ENCODE measurements at places on chromosomes 12 and 14.
A peak's percentile ranks its signal among the peaks of the same experiment; 100 is the strongest.

GRCh38 chr14:69451941-69452340, 32.6 kb upstream of the PLEKHD1 start:
- no peak for DNase-seq

- DNase-seq, result no peak
Measured at GRCh38 chr12:27573972-27574371, 50.0 kb downstream of the PPFIBP1 start.

DNA sequence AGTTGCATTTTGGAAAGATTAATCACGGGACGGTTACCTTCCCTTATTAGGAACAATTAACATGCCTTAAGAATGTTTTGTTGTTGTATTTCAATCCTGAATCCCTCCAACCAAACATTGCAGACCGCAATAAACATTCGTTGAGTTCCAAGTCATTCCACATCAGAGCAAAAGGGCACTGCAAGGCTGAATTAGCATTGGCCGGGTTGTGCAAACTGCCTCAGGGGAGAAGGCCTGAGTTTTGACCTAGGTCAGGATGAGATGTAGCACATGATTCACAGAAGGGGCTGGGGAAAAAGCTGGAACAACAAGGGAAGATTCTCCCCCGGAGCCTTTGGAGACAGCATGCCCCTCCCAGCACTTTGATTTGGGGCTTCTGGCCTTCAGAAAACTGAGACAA, 82.1 kb upstream of the BDKRB2 start:
- DNase-seq, result no peak

GRCh38 chr14:35333797-35334743, 41.9 kb downstream of the PSMA6 start:
- no peak for DNase-seq

DNA sequence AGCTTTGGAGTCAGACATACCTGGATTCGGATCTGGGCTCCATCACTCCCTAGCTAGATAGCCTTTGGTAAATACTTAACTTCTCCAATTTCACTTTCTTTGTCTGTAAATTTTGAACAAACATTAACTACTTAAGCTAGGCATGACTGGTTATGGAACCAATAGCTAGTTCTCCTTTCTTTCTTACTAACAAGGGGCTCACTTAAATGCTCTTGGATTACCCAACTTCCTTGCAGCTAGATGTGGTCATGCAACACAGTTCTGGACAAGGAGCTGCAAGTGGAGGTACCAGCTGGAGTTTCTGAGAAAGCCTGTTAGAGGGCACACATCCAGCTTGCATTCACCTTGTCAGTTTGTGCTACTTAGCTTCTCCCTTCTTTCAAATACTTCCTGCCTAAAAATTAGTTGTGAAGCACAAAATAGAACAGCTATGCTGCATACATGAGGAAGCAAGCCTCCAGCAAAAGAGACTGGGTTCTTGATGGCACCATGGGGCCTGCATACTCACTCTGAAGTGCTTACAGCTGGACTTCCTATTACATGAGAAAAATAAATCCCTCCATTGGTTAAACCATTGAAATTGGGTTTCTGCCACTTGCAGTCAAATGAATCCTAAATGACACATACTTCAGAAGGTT, 210.1 kb upstream of the EEA1 start:
- no peak for DNase-seq

DNA sequence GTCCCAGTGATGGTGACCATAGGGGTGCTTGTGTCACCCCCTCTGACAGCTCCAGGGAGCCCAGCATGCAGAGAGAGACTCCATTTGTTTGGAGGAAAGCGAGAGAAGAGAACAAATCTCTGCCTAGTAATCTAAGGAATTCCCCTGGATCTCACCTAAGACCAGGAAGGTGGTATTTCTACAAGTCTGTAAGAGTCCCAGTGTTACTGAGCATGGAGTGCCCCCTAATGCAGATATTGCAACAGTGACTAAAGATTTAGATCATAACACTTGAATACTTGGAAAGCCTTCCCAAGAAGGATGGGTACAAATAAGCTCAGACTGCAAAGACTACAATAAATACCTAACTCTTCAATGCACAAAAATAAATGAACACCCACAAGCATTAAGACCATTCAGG, 360.4 kb upstream of the GARIN6 start:
- DNase-seq, result no peak

GRCh38 chr12:110932046-110932445, 11.7 kb upstream of the MYL2 start:
- no peak for DNase-seq

- DNase-seq, result no peak
Measured at GRCh38 chr12:109759595-109759994, 46.0 kb downstream of the FAM222A start.

DNA sequence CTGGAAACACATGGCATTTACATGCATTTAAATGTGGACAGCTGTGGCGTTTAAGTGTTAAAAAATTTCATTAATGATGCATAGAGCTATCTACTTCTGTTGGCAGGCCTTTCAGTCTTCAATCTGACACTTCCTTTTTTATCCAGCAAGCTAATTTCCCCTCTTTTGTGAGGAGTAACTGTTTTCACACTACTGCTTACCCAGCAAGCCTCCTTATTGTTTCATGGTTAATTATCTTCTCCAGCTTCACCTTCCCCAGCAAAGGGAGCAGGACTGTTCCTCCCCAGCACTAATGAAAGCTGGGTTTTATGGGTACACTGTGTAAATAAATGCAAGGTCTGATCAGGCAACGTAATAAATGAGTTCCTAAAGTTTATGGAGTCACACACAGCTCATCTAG, 129.4 kb upstream of the NPAS3 start:
- no peak for DNase-seq

DNA sequence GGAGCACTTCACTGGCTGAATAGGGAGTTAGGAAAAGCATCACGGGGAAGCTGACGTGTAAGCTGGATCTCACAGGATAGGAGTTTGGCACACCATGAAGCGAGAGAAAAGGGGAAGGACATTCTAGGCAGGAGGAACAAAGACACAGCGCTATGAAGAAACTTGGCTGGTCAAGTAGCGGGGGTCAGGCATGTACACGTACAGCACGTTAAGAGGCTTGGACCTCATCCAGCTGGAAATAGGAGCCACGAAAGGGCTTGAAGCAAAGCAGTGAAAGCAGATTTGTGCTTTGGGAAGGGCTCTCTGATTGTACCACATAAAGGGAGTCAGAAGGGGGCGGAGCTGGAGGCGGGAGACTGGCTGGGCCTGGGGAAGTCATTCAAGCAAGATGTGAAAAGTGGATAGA, 19.6 kb upstream of the GALNT8 start:
- no peak for DNase-seq

DNA sequence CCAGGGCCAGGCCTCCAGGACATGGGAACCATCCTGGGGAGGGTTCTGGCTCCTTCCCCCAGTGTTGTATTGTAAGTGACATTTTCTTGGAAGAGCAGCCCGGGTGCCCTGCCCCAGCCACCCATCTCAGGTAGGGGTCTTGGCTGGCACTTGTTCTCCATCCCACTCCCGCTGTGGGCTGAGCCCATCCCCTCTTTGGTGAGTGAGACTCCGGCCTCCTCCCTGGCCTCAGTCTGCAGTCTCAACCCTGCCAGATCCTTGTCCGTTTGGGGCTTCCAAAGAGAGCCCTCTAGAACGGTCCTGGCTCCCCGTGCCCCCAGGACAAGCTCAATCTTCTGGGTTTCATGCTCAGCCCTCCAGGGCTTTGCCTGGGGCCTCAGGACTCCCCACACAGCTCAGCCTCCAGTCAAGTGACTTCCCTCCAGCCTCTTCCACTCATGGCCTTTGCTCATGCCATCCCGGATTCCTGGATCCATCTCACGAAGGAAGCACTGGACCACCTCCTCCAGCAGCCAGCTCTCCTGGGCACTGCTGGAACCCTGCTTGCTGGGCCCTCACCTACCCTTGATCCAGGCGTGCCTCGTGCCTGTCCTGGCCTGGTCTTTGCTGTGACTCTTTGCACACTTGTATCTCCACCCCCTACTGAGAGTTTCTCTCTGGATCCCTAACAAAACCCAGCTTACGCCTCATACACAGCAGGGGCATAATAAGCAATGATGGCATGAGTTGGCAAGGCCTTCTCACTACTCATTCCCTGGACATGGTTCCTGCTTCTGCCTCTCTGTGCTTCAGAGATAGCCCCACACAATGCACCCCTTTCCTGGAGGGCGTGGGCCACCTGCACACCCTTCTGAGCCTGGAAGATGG, 297.4 kb upstream of the RTL1 start:
- DNase-seq, result no peak

DNA sequence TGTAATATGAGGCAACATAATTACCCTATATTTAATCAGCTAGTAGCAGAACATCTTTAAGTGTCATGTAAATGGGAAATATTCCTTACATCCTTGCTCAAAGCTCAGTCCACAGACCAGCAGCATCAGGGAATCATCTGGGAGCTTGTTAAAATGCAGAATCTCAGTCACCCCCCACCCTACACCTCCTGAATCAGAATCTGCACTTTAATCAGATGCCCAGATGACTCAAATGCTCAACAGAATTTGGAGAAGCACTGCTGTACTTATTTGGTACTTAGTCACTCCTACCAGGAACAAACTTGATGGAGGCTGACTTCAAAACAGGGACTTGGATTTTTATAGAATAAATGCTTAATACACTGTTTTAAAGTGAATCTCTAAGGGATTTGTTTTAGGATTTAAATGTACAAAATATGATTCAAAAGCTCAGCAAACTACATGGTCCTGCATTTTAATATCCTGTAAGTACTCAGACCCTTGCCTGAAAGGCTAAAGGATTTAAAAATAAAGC, 96.5 kb downstream of the ARMH4 start:
- no peak for DNase-seq

- DNase-seq, result no peak
Measured at GRCh38 chr14:38405851-38406635, 150.2 kb upstream of the CLEC14A start.

DNA sequence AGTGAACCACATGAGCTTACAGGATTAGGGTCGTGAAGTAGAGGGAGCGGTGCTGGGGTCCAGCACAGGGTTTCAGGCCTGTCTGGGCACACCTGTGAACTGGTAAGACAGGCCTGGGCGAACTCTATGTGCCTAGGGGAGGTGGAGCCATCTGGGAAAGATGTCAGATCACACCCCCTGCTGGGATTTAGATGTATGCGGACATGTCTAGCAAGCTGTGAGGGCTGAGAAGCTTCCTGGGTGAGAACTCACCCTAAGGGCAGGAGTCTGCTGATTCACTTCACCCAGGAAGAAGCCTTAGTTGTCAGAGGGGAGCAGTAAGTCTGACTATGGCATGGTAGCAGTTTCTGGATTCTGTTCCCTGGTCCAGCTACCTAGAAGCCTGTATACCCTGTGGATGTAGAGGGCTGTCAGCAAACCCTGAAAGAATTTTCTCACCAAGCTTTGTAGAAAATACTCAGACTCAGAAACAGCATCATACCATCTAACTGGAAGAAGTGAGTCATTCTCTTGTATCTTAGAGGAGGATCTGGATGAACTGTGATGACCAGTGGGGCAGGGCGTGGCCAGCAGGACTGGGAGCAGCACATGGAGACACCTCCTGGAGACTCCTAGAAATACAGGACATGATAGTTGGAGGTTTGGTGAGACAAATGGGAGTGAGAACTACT, 11.2 kb upstream of the PYGL start:
- no peak for DNase-seq

DNA sequence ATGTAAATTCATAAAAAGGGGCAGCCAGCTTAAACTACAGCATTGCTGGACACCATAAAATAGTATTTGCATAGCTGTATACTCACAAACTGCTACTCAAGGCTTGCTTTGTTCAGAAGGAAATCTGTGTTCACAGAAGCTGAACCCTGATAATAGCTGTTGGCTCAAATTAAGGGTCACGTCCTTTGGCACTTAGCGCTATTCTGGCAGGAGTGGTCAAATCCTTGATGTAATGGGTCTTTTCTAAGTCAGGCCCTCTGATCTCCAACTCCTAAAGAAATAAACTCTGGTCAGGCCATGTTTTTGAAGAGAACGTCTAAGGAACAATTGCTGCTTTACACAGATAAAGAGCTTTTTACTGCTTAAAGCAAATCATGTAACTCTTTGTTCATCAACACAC, 12.8 kb upstream of the PSMA6 start:
- DNase-seq, result no peak

DNA sequence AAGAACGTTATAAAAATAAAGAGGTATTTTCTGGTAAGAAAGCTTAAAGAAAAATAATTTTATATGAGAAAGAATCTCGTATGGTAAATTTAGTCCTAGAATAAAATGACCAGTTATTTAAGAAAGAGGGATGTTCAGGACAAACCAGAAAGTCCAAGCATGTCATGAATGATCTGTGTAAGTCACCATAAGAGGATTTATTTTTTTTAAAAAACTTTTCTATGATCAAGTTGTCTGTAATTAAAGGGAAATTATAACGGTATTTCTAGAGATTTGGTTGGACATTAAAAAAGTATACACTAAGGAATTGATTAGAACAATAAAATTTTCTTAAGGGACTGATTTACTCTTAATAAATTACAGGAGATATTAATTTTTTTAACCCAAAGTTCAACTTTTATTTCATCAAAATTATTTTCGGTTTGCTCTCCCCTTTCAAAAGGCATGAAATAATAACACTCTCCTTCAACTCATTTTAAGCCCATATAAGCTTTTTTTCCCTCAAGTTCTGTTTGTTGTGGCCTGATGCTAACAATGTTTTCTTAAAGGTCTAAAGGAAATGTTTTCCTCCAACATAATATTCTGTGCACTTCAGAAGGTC, 49.9 kb upstream of the CPSF6 start:
- DNase-seq, result no peak

DNA sequence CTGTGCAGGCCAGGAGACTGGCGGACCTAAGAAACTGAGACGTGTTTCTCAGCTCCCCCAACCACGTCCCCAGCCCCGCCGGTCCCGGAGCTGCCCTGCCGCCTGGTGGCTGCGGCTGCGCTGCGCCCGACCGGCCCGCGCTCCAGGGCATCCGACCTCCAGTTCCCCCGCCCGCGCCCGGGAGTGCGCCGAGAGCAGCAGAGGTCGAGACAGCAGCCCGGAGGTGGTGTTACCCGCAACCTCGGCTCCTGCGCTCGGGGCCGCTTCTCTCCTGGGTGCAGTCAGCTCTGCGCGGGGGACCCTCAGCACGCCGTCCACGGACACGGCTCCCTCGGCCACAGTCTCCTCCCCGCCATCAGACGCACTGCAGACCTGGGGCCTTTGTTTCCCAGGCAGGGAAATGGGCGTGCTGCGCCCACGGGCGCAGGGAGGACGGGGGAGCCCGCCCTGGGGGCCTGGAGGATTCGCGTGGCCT, 21.6 kb upstream of the GPR132 start:
- DNase-seq, result peak; percentile 71

GRCh38 chr12:80064269-80064668, 35.1 kb upstream of the OTOGL start:
- no peak for DNase-seq

GRCh38 chr12:12008931-12009611, 61.7 kb upstream of the BCL2L14 start:
- DNase-seq, result peak; percentile 40

- DNase-seq, result no peak
Measured at GRCh38 chr12:83574142-83574541, 887.4 kb downstream of the TMTC2 start.

- no peak for DNase-seq
Measured at GRCh38 chr14:80627745-80628144, 313.8 kb downstream of the CEP128 start.

GRCh38 chr12:120237360-120238171, 28.0 kb downstream of the PXN start:
- no peak for DNase-seq

GRCh38 chr12:110458756-110459155, 8.6 kb upstream of the ARPC3 start:
- no peak for DNase-seq

GRCh38 chr12:104059963-104060362, 4.4 kb upstream of the HCFC2 start:
- DNase-seq, result no peak

Data from T follicular helper cell (primary cell).